ENCODE measurements at places on chromosomes 1 and 21.

- DNase-seq, result peak; percentile 70
These were observed 6.7 kb downstream of the PTTG1IP start for GRCh38 chr21:44866780-44867179.

DNA sequence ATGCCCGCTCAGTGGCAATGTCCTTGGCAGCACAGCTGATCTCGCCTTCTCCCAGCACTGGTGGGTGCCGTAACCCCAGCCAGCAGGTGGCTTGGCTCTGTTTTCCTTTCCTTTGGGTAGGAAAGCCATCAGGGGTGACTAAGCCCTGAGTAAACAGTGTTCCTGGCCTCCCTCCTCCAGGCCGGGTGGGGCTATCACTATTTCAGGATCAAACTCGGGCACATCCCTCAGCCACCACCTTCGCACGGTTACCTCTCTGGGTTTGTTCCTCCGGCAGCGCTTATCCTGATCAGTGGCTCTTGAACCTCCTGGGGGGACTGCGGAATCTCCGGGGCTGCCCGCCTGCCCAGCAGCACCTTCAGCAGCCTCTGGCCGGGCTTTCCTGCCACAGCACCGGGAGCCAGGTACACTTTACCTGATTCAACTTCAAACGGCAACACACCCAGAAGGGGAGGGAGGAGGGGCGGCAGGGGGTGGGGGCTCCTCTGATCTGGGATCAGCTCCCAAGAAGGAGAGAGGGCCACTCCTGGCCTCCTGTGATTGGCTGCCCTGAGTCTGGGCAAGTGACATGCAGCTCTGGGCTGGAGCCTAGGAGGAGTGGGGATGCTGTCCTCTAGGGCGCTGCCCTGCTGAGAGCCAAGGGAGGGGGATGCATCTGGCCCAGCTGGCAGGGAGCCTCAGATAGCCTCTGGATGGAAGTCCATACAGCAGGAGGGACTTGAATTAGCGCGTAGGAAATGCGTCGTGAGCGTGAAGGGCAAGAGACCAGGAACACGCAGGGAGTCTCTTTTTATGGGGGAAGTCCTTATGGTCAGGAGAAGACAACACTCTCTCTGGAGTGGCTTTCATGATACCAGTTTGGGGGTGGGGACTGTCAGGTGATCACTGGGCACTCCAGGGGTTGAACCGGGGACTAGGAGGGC lies at the start of gene ASCL5:
TSS of gene ASCL5 (minus strand) at position 353 of the 923 bp plus-strand sequence. CDS start 11,812 bp downstream, outside the sequence.
- DNase-seq, result peak; percentile 35

DNA sequence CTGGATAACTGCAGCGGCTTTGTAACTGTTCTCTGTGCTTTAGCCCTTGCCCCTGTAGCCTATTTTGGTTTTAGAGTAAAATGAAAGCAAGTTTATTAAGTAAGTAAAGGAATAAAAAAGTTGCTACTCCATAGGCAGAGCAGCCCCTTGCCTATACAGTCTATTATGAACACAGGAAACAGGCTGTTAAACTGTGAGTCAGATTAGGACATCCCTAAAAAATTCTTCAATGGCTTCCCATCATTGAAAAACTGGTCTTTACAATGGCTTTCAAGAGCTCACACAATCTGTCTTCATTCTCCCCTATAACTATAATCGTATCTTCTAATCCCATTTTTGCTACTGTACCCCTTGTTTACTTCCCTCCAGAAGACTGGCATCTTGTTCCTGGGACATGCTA lies 43.0 kb downstream of the ATG4C start:
- peak; percentile 4 for DNase-seq

DNA sequence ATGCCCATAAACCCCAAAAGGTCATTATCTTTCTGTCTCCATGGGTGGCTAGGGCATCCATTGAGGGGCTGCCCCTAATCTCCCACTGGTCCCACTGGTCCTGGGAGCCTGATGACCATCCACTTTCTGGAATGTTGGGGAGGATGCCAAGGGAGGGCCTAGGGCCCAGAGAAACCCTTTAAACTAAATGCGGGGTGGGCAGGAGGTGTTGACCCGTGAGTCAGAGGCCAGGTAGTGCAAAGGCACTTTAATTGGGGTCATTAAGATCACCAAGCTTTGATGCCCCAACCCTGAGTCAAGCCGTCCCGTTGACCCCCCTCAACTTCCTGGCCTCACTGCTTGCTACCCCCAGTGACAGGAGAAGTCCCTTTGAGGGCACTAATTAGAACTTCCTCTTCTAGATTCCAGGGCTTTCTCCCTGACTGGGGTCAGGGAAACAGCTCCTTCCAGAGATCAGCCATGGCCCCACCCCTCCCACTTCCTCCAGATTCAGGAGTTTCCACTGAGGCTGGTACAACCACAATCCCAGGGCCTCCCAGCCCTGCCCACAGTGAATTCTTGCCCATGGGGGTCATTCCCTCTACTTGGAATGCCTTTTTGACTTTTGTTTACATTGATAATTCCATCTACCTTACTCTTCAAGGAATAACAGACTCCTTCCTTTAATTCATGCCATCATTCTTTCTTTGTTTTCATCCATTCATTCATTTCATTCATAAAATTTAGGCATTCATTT lies 15.5 kb upstream of the SERINC2 start:
- DNase-seq, result peak; percentile 61
